GM12864 (cell line): ENCODE measurements at places on chromosomes 16 and 17.
A peak's percentile ranks its signal among the peaks of the same experiment; 100 is the strongest.

GRCh38 chr17:64460955-64461354 is 12.0 kb downstream of the MILR1 start:
- no peak for DNase-seq

DNA sequence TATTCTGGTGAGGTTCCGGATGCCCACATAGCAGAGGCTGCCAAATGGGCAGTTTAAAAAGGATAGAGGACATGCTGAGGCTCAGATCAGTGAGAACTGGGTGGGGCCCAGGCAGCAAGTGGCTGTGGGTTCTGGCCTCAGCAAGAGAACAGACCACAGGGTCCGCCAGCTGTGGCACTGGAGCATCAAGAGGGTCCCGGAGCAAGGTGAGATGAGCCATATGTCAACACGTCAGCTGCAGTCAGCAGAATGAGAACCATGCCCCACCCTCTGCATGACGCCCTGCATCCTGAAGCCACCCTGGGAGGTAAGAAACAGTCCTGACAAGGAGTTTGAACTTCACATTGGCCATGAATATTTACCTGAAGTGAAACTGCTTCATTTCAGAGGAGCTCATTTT is 20.1 kb upstream of the CCL5 start:
- DNase-seq = no peak

- no peak for DNase-seq
These were observed 175.6 kb downstream of the PCTP start for GRCh38 chr17:55926276-55926990.

- no peak for DNase-seq
These were observed 23.1 kb downstream of the CDK5RAP3 start for GRCh38 chr17:47993964-47994363.

DNA sequence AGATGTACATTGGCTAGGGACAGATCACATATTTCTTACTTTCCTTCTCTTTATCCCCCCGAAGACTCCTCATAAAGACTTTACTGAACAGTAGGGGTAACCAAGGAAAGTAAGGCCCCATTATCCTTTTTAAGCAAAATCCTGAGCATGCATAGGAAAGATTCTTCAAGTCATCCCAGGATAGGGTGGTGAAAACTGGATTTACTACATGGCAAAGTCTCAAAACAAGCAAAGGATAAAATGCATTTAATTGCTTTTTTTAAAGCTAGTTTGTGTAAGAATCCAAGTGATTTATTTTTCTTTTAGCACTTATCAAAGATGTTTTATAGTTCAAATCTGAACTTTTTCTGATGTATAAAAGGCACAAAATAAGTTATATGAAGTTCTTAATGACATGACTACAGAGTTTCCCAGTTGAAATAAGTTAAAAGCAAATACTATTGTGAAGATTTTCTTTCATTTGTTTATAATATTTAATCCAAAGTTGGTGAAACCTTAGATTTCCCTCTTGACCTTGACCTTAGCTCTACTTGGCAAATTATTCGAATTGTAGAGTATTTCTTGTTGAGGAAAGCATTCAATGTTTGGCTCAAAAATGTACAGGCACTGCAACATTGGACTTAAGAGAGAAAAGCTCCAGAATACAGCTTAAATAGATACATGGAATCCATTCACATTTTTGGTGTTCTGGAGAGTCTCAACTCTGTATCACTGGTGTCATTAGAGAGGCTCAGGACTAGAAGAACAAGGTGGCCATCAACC is 104.3 kb downstream of the ABCA8 start:
- DNase-seq = no peak

DNA sequence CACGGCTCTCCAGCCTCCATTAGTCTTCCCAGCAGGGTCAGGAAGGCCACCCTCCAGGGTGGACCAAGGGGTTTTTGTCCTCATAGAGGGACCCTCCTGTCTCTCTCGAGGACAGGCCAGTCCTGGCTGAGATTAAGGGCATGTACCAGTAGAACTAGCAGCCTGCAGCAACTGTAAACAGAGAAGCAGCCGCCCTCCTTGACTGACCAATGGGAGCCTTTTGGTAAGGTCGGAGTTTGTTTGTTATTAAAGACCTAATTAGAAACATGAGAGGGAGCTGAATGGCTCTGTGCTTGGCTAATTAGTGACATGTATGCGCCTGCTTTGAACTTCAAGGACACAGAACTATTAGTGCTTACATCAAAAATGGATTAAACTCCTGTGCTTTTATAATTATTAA is 80.0 kb downstream of the CCDC182 start:
- no peak for DNase-seq

DNA sequence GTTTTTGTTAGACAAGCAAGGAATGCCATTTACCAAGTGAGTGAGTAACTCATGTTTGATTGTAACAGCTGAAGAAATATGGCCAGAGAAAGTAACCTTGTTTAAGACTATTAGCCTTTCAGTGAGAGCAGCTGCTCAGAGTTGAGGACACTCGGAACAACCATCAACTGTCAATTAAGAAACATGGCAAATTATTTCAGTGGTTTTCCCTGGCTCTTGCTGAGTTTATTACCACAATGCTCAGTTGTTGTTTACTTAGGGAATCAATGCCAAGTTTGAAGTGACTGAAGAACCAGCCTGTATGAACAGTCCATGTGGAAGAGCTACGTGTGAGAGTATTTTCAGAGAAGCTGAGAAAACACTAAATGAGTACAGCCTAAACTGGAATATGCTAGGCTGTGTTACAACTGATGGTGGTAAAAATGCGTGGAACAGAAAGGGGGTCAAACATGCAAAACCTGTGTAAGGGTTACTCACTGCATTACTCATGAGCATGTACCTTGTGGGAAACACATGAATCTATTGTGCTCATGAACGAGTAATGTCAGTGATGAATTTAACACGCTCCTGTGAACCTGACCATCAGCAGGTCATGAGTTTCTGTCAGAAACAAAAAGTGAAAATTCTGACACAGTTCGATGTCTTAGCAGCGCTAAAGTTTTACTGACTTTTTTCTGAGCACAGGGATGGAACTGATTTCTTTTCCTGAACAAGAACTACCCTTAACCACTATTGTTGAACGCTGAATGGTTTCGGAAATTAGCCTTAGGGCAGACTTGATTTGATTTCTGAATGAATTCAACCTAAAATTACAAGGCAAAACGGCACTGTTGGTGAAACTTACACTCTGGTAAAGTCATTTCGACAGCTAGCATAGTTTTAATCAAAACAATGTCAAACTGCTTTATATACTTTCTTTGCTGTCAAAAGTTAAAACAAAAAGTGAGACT is 33.5 kb downstream of the GNA13 start:
- peak; percentile 84 for DNase-seq

GRCh38 chr16:28538733-28539596 is at the start of gene NUPR1:
TSS of gene NUPR1 (minus strand) at chr16:28538974. CDS start at chr16:28538907, 67 bp downstream.
- no peak for DNase-seq

GRCh38 chr16:1331712-1332617 is 1.5 kb upstream of the BAIAP3 start:
- DNase-seq = peak; percentile 64

GRCh38 chr17:53088481-53088880 is 734.2 kb upstream of the KIF2B start:
- no peak for DNase-seq

GRCh38 chr17:38741921-38742410 is 6.2 kb downstream of the PCGF2 start:
- DNase-seq = no peak

GRCh38 chr17:59149841-59150511 is 5.0 kb downstream of the SKA2 start:
- DNase-seq = no peak

- no peak for DNase-seq
These were observed 16.1 kb downstream of the ITGB4 start for GRCh38 chr17:75737133-75737962.

DNA sequence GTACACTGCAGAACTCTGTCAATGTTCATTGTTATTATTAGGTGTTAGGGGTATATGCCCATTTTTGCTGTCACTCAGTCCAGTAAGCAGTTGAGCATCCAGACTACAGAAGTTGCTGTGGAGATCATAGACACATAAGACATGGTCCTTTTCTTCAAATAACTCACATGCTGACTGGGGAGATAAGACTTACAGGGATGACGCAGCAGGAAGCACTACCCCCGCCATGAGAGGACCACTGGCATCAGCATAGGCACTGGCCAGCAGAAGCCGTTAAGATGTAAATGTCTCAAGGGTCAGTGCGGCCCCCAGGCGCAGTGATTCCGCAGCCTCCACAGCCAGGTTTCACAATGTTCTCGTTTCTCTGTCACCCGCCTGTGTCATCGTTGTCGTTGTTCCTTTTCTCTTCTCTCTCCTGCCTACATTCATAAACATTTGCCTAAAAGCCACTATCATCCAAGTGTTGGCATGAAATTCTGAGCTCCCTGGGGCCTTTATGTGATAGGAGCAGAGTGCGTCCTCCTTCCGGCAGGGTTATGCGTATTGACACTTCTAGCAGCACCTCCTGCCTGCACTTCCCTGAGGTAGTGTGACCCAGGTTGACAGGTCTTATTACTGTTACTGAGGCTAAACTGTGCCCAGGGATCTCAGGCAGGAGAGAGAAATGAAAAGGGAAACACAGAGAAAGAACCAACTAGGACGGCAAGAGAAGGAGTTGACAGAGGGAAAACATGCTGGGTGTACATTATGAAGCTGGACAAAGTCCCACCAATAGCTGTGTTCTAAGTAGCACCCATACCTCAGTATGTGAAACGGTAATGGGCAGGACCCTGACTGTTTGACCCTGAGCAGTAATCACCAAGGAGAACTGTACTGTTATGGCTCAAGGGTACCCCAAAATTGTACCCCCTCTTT is 17.9 kb downstream of the TANGO6 start:
- DNase-seq = no peak

DNA sequence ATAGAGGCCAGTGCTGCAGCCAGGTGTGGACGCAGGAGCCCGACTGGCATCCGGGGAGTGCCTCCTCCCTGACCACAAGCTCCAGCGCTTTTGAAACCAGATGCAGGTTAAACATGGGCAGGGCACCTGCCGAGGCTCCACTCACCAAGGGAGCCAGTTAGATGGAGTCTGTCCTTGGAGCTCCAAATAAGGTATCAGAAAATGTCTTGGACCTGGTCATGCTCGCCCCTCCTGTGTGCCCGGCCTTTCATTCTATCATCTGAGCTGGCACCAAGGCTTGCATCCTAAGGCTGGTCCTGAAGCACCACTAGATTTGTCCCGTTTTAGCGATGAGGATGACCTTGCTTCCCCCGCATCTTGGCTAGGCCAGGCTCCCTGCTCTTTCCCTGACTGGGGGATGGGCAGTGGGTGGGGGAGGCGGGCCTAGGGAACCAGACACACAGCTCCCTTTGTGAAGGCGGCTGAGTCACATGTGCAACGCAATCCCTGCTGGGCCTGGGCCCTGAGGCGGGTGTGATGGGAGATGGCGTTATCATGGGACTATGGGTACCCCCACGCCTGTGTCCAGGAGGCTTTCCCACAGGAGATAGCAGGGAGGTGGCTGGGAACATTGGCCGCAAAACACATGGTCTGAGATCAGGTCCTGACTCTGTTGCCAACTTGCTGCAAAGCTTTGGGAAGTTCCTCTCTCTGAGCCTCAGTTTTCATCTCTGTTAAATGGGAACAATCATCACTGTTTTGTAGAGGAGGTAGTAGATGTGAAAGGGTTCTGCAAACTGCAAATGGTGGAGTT is 5.0 kb upstream of the ADGRG1 start:
- DNase-seq = no peak

DNA sequence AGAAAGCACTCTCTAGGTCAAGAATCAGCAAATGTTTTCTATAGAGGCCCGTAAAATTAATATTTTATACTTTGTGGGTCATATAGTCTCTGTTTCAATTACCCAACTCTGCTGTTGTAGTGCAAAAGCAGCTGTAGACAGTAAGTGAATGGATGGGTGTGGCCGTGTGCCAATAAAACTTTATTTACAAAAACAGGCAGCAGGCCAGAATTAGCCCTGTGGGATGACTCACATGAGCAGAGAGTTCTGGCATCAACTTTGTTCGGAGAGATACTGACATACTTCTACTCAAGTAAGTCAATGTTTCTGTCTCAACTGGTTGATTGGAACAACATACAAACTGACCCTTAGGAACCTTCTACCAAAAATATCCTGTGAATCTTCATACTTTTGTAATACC is 616.2 kb downstream of the MAF start:
- DNase-seq = no peak

DNA sequence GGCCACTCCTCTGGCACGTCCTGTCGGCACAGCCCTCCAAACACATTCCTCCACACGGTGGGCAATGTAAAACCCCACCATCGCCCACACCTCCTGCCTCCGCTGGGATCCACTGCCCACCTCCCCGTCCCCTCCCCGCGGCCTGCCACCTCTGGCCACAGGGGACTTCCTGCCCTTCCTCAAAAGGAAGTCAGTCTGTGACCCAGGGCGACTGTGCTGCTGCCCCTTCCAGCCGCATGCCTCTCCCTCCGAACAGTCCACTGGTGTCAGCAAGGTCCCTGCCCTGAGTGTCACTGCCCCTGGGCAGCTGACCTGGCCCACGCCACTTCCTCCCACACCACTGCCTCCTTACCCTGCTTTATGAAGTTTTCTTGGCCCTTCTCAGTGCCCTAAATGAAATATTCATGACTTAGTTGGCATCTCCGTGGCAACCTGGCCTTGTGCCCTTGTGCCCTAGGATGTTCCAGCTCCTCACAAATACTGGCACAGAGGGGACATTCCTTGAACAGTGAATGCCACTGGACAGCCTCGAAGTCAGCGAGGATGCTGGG is 2.0 kb downstream of the PLD6 start:
- no peak for DNase-seq

DNA sequence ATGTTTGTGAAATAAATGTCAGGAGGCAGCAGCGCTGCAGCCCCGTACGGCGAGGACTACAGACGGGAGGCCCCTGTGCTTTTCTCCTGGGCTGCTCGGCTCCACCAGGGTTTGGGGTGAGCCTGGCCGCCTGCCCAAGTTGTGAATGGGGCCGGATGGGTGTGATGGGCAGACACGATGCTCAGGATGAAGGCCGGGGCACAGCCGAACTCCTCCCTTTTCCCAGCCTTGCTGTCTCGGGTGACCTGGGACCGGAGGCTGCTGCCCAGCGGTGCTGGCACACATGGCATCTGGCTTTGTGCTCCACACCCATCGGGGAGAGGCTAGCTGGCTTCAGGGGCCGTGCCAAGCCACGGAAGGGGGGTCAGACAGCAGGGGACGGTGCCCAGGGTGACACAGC is 34.2 kb upstream of the ZFPM1 start:
- DNase-seq = no peak

GRCh38 chr16:14302399-14303181 is 231.5 kb downstream of the MRTFB start:
- DNase-seq = no peak

- DNase-seq = no peak
These were observed 4.0 kb downstream of the FBXO39 start for GRCh38 chr17:6780001-6780400.

DNA sequence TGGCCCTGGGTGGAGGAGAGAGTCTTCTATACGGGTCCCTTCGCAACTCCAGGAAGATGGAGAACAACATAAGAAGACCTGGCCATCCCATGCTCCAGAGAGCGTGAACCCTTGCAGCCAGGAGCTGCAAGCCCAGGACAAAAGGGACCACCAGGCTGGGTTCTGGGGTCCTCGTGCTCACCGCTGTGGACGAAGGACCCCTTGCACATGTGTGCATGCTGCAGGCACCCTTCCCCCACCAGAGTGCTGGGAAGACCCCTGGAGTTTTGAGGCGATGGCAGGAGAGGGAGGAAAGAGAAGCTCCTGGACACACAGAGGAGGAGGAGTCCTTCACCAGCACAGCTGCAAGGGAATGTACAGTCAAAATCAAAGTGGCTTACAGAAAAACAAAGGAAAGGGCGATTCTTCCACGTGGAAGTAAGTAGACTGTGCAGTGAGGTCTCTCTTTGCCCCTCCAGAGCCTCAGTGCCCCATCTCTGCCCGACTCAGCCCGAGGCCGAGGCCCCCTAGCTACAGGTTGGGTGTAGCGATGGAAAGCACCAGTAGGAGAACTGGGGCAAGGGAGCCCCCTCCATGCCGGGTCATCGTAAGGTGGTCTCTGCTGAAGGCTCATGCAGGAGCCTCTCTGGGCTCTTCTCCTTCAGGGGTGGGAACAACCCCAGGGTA is 51.3 kb downstream of the PIMREG start:
- DNase-seq = no peak
